ENCODE measurements at places on chromosomes 7 and 10. TPM values are rescaled to one million over a fixed set of nuclear protein-coding genes. Genes with fewer than 3 reads are reported as not detected.

Gene NODAL
- total RNA-seq: 0.16 TPM

Gene OPALIN
- not detected for total RNA-seq

- peaks cover 47% of the 10 kb centered on the region for H3K27me3 ChIP-seq
- peaks cover 12% of the 10 kb centered on the region for H3K4me1 ChIP-seq
- no peak overlapping the region for H3K4me3 ChIP-seq
Observed at GRCh38 chr10:43199088-43199683, 60.9 kb downstream of the CSGALNACT2 start.

DNA sequence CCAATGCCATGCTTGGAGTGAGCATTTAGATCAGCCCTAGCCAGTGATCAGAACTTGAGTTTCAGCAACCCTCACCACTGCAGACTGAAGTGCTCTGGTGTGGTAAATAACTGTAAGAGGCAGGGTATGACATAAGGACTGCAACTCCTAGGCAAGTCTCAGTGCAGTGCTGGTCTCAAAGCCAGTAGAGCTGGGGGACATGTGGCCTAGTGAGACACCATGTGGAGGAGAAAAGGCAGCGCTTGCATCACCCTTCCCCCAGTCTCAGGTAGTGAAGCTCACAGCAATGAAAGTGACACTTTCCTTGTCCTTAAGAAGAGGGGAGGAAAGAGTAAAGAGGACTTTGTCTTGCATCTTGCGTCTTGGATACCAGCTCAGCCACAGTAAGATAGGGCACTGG, 386.8 kb upstream of the POT1 start:
- H3K4me1 ChIP-seq: no peaks in the 10 kb centered on the region
- no peaks in the 10 kb centered on the region for H3K36me3 ChIP-seq
- H3K27ac ChIP-seq: no peak overlapping the region
- DNase-seq: no peak

DNA sequence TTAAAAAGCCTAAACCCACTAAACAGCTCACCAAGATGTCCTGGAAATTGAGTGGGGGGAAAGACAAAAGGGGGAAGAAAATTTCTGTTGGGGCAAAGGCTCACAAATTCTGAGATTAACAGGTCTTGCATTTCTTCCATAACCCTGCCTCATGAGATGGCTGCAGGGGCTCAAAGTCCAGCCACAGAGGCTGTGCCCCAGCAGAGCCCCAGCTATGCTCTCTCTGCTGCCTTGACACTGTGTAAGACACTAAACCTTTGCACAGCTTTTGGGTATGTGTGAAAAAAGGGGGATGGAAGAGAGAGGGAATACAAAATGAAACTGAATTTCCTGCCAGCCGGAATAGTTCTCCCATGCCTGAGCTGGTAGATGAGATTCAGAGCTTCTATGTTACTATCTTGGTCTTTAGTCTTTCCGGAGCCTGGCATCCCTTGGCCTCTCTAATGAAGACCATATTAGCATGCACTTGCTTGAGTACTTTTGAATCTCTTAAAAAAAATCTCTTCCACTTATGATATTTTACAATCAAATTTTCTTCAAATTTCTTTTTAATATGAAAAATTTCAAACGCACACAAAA, 240.0 kb upstream of the IMMP2L start:
- H3K27me3 ChIP-seq: no peaks in the 10 kb centered on the region
- peak overlapping the region; percentile 64 for H3K27ac ChIP-seq
- H3K4me3 ChIP-seq: no peak overlapping the region
- H3K4me1 ChIP-seq: peaks cover 27% of the 10 kb centered on the region

DNA sequence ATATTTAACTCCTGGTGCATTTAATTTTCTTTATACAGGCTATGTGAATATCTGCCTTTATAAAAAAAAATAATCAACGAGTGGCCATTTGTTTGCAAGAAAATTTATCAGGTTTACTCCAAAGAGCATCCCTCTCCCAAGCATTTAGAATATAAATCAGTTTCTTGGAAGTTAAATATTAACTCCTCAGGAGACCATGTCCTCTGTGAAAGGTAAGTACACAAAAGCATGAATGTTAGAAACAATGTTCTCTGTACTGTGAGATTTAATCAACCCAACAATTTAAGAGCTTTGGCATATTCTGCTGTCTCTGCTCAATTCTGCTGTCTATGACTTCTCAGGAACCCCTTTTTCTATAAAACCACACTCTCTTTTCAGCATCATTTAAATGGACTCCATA, 119.3 kb upstream of the LAMB4 start:
- no peak for DNase-seq
- H3K36me3 ChIP-seq: no peaks in the 10 kb centered on the region
- no peak overlapping the region for H3K27ac ChIP-seq
- no peaks in the 10 kb centered on the region for H3K27me3 ChIP-seq
- no peak overlapping the region for H3K4me3 ChIP-seq
- H3K4me1 ChIP-seq: no peaks in the 10 kb centered on the region

Data from left ventricle myocardium inferior (tissue), 1 donor.